ENCODE measurements at places on chromosomes 4 and X.

- no peak for DNase-seq
These were observed 33.9 kb downstream of the WDR1 start for GRCh38 chr4:10082459-10083272.

- no peak for DNase-seq
These were observed 323.2 kb upstream of the PCDH7 start for GRCh38 chr4:30396772-30397475.

DNA sequence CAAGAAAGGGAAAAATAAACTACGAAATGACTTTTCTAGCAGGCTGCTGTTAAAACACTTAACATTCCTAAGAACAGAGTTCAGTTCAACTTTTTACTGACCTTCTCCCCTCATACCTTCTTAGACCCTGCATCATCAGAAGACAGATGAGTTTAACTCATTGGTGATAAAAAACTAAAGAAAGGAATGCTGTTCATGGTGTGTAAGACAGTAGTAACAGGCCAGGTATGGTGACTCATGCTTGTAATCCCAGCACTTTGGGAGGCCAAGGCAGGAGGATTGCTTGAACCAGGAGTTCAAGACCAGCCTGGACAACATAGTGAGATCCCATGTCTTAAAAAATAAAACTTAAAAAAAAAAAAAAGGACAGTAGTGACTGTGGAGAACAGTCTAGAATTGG, 16.2 kb downstream of the RBM47 start:
- DNase-seq: no peak

GRCh38 chrX:2984342-2984741, 22.0 kb upstream of the ARSH start:
- DNase-seq: no peak

DNA sequence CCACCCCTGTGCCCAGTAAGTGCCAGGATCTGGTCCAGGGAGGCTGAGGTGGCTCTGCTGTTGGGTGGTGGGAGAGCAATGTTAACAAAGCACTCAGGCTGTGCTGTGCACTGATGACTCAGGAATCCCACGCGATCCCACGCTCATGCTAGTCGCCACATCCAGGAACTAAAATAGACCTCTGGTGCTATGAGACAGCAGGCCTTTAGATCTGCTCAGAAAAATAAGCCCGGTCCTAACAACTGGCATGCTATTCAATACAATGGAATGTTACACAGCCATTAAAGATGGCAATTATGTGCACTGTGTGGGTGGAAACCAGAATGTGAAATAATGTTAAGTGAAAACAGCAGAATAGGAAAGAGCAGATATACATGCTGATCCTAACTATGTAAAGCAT, 26.0 kb downstream of the ARL13A start:
- no peak for DNase-seq

DNA sequence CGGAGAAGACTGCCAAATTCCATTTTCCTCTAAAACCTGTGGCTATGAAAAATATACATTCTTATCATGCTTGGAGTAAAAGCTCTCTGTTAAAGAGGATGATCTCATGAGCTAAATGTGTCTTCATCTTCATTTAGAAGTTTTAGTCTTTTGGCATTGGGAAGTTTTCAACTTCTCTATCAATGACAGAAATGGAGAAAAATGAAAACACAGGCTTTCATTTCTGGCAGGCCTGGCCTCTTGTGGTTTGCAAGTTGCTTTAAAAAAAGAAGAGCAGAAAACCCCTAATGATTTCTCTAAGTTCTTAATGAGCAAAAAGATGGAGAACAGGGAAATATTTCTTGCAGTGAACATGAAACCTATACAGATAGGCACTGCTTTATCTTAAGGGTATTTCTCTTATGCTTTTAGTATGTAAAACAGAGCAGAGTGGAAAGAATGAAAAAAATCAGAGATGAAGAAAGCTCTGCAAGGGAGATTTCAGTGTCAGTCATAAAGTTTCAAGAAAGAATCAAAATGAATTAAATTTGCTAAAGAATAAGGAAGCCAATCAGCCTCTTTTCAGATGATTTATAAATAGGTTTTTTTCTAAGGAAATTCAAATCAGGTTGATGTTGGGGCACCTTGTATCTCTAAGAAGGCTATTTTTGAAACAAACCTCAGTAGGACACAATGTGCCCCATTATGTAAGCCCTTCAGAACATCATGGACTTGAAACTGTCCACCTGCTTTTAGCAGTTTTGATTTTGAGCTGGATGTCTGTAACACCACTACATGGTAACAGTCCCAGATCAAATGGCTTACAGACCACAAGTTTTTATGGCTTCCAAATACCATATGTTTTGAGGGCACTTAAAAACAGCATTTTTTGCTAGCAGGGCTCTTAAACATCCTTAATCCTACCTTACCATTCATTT, 225.0 kb downstream of the GRIA3 start:
- no peak for DNase-seq

GRCh38 chr4:106019771-106020170, 124.5 kb downstream of the NPNT start:
- DNase-seq: no peak

GRCh38 chr4:101973361-101973760, 182.8 kb downstream of the BANK1 start:
- no peak for DNase-seq

GRCh38 chr4:48944756-48945241, 38.2 kb upstream of the OCIAD2 start:
- no peak for DNase-seq

- no peak for DNase-seq
These were observed 55.0 kb upstream of the STS start for GRCh38 chrX:7092543-7092942.

- no peak for DNase-seq
These were observed 45.0 kb downstream of the NHSL2 start for GRCh38 chrX:71955530-71956120.

GRCh38 chrX:108439426-108439942, at the start of gene COL4A5:
Gene COL4A5 (plus strand): TSS chrX:108439838. CDS start chrX:108440126, 288 bp downstream.
- DNase-seq: no peak

- no peak for DNase-seq
These were observed 40.8 kb downstream of the DLG3 start for GRCh38 chrX:70485466-70485865.

DNA sequence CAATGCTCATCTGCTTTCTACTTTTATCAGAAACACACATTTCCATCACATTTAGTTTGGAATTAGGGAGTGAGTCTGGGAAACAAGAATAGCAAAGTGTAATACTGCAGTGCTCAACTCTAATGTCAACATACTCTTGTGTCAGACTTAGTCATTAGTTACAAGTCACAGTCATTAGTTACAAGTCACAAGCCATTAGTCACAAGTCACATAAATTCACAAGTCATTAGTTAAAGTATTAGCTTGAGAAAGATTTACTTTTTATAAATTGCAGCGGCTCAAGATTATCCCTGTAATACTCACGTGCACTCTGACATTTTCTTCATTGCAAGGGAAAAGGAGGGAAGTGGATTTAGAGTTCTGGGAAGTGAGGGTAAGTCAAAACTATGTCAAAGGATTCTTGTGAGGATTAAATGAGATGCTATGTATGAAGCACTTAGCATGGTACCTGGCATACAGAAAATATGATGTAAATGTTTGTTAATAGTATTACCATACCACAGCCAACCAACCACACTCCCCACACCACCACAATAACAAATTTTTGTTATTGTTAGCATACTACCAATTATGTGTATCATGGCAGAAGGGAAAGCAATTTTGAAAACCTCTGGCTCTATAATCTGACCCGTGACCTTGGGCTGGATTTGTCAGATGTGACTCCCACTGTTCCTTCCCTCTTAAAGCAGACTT, 116.6 kb downstream of the ARHGAP24 start:
- no peak for DNase-seq

- DNase-seq: no peak
These were observed 2051.3 kb downstream of the PCDH7 start for GRCh38 chr4:32771491-32771890.

DNA sequence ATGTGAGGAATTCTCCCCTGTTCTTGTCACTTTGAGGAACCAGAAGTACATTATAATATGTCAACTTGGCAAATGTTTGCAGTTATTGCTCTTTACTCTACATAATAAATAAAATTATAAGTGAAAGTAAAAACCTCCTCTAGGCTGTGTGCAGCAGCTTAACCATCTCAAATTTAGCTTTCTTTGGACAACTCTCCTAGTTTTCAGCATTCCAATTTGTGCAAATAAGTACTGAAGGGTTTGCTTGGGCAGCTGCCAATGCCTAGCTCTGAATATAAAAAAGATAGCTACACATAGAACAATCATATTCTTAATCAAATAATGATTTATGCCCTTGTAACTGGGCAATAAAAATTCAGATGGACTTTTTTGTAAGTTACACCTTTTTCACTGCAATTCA, 82.5 kb downstream of the GASK1B start:
- no peak for DNase-seq

All from cerebellum (tissue), 4 donors.